ENCODE measurements at places on chromosomes 12 and 14.

DNA sequence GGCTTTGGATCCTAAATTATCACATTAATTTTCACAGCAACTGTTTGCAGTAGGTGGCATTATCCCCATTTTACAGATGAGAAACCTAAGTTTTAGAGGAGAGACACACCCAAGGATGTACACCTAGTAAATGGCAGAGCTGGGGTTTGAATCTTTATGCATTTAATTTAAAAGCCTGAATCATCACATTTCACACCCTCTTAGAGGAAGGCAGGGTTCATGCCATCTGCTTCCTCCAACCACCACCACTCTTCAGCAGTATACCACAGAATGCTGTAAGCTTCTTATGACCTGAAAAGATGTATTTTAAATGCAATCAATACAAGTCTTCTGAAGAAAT is 90.3 kb downstream of the CRADD start:
- no peak for DNase-seq

DNA sequence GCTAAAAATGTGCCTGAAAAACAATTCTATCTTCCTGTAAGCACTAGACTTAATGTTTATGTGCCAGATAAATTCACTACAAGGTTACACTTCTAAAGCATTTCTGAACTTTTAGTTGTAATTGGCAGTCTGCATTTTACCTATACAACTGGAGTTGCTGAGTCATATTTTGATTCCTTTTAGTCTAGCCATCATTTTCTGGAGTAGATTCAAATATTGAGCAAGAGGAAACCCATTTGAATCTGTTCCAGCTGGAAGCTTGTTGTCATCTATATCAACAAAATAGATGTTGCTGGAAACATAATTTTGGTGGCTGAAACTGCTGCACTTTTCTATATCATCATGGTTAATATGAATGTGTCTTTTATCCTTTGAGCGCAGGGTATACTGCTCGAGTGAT is 122.2 kb upstream of the CCDC175 start:
- DNase-seq, result no peak

GRCh38 chr12:31961137-31961536 is 1.9 kb downstream of the RESF1 start:
- DNase-seq, result no peak

DNA sequence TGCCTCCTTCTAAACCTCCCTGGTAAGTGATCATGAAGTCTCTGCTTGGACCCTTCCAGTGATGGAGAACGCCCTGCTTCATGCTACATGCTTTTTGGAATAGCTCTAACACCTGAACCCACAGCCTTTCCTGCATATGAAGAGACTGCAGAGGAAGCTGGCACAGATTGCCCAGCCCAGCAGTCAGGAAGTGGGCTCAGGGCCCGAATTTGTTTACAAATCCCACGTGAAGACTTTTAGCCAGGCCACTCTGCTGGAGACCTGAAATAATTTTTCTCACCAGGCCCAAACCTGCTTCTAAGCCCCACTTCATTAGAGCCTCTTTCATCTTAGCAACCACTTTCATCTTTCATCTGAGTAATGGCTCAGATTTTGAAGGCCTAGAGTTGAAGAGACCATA is 22.9 kb downstream of the RTN1 start:
- no peak for DNase-seq

- no peak for DNase-seq
Observed at GRCh38 chr14:29706700-29707099, 220.9 kb downstream of the PRKD1 start.

- DNase-seq, result no peak
Observed at GRCh38 chr12:52444647-52445595, 7.0 kb downstream of the KRT6B start.

DNA sequence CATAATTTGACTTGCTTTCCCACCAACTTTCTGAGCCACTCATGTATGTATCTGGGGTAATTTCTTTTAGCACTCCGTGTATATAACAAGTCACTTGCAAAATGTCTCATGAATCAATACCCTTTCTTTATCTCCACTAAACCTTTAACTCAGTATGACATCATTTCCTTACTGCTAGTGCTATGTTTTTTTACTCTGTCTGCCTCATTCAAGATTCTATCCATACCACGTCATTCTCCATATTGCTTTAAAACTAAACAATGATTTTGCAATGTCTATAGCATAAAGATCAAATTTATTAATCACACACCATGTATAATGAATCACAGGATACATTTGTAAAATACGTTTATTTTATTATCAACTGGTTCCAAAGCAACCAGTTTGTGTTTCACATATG is 178.2 kb downstream of the PIK3C2G start:
- DNase-seq, result no peak

- DNase-seq, result no peak
Observed at GRCh38 chr12:1529228-1529861, 65.0 kb downstream of the FBXL14 start.

DNA sequence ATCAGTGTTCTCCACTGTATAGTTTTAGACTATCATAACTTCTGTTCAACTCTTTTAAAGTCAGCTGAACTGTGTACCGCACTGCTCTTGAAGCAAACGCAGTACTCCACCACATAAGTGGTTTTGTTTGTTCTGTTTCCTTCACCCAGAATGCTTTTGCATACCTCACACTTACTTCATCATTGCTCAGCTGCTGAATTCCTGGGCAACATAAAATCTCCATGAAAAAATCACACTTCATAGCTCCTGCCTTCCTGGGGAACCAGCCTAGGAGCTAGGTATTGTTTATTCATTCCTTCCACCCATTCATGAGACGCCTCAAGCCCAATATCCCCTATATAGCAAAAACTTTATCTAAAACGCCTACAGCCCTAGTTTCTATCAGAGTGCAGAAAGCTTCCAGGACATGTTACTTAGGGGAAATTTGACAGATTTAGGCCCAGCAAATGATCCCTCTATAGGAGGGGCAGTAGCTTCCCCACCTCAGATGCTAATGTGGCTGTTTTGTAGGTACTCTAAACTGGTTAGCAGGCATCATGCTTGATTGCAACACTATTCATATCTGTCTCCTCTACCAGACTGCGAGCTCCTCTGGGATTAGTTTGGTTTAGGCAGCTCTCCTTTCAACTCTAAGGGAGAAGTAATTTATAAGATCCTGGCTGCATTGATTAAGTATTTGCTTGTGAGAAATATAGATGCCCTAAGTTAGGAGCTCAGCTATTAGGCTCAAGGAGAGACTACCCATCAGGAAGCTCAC is 44.5 kb downstream of the LRRC9 start:
- DNase-seq, result no peak

GRCh38 chr14:20746566-20746965 is 879 bp downstream of the EDDM3A start:
- no peak for DNase-seq

DNA sequence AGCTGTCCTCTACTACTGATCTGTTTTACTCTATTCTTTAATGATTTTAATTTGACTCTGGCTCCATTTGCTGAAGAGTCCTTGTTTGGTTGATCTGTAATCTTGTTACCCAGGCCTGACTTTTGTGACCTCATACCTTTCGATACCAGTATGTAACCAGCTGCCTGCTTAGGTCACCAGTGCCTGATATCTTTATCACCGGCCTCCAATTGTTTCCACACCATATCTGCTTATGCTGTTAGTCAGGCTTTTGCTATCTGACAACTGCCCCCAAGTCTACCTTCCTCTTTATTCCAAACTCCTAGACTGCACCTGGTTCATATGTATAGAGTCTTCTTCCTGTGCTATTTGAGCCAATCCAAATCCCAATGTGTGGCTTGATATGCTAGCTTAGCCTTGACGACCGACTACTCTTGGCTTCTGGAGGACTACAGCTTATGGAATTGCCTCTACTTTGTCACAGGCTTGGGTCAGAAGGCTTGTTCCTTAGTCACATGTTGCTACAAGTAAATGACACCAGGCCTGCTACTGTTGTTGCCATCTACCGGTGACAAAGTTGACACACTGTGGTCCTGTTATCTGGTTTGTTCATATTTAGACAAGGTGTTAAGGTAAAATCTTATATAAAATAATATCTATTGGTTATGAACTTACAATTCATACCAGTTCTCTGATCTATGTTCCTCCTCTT is 193.9 kb downstream of the TRHDE start:
- no peak for DNase-seq

DNA sequence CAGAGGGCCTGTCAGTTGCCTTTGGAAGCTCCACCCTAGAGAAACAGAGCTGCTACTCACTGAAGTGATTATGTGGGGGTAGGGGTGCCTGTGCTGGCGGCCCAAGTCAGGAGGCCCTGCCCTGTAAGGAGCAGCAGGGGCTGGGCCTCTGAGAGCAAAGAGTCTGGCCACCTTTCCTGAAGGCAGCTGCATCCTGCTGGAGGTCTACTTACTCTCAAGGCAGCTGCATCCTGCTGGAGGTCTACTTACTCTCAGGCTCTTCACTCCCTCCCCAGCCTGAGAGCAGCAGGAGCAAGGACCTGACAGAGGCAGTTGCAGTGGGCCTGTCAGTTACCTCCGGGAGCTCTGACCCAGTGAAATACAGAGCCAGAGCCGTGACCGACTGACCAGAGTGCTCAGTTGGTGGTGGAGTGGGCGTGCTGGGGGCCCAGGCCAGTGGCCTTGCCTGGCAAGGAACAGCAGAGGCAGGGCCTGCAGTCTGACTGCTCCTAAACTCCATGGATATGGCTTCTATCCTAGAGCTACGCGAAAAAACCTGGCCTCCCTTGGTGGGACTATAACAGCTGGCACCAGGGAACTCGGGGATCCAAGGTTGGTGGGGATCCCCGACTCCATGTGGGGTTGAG is 32.3 kb downstream of the RAD51B start:
- no peak for DNase-seq

DNA sequence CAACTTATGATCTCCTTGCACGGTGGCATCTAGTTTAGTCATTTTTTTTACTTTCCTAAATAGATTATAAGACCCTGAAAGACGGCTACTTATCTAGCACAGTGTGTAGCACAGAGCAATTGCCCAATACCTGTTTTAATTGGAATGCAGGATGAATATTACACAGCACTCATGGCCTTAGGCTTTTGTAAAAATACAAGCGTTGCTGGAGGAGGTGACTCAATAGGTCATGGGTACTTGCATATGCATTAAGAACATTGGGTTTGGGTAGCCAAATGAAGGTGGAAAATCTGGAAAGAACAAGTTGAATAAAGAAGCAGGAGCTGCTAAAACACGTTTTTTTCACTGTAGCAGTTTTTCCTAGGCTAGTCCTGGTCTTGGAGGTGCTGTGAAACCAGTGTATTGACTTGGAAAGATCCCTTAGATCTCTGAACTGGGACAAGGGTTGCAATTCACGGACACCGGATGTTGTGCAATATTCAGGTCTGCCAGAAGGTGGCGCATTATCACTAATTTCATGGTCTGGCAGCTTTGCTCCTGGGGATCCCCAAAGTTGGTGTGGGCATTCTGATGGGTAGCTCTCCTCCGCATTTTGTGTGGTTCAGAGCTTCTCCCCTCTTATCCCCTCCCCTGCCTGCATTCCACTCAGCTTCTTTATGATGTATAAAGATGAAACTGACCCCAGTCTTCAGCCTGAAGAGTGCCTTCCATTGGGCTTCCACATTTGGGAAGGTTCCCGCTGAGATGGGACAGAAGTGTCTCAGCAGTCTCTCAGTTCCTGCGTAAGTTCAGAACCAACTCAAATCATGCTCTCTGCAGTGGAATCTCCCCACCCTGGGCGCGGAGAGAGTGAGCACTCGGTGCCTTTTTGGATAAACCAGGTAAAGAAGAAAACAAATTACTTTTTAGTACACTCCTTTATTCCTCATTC is 278.3 kb downstream of the NRXN3 start:
- peak; percentile 28 for DNase-seq

- DNase-seq, result no peak
Observed at GRCh38 chr12:28191051-28192048, 1.1 kb downstream of the CCDC91 start.

- no peak for DNase-seq
Observed at GRCh38 chr12:27355979-27356378, 23.3 kb downstream of the BMAL2 start.

DNA sequence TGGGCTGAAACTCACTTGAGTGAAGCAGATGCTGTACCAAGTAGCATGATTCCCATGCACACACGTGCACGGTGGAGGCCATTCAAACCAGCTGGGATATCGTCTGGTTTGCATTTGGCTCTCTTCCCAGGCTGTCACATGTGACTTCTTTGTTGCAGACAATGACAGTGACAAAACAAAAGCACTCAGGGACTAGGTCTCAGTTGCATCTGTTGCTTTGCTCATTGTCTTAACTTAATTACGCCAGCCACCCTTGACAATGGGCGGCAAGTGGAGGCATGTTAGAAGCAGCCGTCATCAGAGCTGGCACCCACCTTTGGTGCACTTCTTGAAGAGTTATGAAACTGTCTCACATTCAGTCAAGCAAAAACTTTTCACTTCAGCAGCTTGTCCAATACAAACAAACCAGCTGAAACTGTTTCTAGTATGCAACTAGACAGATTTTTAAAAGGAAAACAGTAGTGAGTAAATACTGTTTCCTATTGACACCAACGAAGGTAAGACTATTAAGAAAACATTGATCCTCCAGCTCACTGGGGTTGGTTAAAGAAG is 74.3 kb downstream of the IGF1 start:
- peak; percentile 4 for DNase-seq

DNA sequence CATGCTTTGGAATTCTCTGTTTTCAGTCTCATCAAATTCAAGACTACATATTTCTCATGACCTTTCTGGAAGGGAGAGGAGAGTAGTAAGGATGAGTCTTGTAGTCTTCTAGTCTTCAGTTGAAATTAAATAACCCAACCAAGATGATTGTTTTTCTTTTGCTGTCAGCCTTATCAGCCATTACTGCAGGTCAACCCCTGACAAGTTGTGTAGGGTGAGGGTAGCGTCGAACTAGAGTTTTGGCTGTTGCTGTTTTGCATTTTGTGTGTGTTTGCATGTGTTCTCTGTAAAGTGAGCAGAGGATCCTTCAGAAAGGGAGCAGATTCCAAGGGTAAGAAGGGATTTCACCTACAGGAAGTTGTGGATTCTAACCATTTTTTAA is 28.4 kb downstream of the DIP2B start:
- no peak for DNase-seq

DNA sequence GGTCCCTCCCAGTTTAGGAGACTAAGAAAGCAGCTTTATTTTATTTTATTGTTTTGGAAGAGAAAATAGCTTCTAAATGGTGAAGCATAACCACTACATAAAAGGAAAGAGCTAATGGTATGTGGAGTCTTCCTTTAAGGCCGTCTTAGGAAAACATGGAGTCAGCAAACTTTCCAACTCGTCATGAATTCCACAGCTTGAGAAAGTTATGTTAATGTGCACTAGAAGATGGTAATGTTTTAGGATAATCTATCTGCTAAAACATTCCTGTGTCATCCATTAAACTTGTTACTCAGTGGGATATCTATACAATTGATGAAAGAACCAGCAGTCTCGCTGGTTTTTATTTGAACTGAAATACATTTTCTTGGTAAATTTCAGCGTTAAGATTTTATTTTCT is 448.4 kb upstream of the SEL1L start:
- DNase-seq, result no peak

Measured in NCI-H1092 (cell line).